ENCODE measurements at places on chromosomes 3 and 15.

DNA sequence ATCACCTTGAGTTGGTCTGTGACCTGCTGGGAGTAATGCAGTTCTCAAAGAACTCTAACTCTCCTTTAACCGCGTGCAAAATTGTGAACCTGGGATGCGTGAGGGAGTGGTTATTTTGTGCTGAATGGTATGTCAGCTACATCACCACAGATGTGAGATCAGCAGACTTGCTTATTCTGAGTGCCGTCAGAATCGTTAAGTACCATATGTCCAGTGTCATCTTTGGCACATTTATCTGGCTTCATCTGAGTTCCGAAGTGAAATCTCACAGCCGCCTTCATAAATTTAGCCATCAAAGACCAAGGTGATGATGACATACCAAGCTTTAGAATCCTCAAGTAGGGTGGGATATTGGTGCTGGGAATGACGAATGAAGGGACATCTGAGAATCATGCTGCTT is 347.2 kb upstream of the TPRG1 start:
- no peak for DNase-seq

DNA sequence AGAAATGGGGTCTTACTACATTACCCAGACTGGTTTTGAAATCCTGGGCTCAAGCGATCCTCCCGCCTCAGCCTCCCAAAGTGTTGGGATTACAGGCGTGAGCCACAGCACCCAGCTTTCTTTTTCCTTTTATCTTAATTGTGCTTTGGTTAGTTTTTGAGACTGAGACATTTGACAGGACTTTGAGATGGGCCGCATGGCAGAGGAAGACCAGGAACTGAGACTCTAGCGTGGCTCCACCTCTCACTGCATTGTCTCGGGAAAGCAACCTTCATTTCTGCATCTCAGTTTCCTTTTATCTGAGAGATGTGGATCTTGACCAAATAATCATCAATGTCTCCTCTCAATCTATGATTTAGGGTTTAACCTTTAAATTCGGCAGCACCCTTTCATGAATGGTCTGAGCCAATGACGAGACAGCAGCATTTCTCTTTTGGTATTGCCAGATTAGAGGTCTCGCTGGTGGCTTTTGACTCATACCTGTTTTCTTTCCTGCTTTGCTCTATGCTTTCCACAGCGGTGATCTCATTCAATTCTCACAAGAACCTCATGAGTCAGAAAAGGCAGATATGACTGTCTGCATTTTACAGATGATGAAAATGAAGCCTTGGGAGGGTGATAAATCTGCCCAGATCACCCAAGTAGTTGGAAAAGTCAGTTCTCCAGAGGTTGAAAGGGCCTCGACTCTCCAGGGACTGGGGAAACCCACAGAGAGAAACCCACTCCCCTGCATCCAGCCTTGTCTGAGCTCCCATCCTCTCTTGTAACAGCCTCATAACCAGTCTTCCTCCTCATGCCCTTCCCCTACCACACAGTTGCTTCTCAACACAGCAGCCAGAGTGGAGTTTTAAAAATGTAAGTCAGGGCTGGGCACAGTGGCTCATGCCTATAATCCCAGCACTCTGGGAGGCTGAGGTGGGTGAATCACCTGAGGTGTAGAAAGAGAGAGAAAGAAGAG is 84.8 kb upstream of the FOXB1 start:
- DNase-seq: no peak

GRCh38 chr3:14274999-14275961 is 96.7 kb downstream of the LSM3 start:
- DNase-seq: peak; percentile 69

DNA sequence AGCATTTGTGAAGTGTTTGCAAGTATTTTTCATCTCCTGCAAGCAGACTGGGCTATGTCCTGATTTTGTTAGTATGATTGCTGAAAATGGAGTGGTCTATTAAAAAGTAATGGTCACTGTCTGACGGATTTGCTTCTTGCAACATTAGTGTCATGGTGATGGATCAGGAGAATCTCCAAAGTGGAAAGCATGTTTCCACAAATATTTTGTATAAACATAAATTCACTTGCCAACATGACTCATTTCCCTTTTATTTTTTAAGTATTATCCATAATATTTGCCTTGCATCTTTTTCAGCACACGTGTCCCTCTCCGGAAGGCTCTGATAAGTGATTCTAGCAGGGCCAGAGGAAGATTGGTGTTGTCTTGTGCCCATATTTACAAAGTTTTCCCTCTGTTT is 27.4 kb upstream of the CACNA2D3 start:
- no peak for DNase-seq

GRCh38 chr15:77032052-77032646 is 37.2 kb downstream of the PSTPIP1 start:
- DNase-seq: peak; percentile 48

- DNase-seq: no peak
Measured at GRCh38 chr15:52800828-52801747, 11.0 kb upstream of the ONECUT1 start.

DNA sequence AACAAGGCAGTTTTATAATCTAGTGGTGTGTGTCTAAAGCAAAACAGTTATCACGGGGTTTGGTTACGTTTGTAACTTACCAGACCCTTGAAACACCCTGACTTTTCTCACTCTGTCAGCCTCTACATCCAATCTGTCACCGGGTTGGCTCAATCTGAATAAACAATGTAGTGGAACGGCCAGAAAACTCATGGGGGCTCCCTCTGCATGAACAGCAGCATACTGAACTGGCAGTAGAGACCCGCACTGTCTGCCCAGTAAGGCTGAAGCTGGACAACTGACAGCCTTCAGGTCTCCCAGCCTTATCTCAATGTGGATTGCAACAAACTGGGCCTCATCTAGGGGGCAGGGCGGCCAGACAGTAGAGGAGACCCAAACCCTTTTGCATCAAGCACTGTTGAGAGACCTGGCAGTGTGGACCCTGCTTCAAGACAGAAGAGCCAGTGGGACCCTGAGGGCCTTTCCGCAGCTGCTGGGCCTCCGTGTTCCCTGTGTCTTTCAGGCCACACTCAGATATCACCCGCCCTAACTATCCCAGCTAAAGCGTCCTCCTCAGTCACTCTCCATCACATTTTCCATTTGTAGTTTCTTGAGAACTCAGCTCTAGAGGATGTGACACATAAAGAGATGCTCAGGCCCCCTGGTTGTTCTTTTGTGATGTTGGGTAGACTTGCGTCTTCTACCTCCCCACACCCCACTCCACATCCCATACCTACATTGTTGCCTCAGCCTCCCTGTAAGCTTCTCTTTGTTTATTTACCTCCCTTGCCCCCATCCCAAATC is 181.2 kb upstream of the NR2E3 start:
- DNase-seq: no peak

DNA sequence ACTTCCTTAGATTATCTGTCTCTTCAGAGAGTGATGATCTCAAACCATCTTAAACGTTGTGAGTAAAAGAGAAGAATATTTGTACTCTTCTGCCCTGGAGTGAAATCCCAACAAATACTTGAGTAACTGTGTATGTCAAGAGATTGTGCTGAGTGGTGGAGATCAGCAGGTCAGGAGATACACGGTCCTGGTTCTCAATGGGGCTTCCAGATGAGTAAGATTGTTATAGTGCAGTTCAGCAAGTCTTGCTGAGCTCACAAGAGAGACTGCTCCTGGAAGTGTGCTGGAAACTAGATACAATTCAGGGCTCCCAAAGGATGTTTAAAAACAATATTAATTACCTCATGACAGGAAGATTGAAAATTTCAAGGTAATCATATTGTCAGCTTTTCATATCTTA is 184.3 kb downstream of the AKAP13 start:
- no peak for DNase-seq

DNA sequence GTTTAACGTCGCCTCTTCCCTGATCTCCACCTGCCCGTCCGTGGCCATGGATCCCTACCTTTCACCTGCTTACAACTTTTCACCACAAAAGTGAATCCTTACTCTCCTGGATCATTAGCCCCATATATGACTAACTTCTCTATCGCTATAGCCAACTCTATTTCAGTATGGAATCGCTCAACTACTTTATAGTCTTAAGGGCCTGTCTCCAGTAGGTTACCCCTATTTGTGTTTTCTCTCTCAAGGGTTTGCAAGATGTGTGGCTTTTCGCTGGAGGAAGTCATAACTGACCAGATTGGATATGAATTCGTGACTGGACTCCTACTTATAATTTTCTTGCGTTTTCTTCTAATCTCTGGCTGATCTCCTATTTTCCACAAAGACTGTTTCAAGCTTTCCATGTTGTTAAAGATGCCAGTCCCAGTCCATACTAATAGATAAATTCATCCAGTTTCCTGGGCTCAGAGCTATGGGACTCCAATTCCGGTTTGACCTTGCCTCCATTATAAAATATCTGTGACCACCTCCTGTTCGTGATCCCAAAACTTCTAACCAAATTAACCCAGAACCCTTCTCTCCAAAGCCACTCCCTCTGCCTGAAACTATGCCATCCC is 1.3 kb upstream of the STAG1 start:
- DNase-seq: no peak

DNA sequence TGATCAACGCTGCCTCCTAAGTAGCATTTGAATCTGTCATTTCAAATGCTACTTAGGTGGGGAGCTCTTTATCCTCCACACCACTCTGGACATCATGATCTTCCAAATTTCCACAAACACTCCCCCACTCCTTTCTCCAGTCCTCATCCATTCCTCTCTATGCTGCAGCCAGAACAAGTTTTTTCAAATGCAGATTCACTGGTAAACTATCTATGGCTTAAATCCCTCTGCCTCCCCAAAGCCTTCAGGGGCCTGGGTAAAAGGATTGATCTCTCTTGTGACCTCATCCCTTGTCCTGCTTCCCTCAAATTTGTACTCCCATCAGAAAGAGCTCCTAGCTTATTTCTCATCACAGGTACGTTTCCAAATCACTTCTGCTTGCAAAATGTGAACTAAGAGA is 1.3 kb upstream of the AEN start:
- DNase-seq: peak; percentile 19

DNA sequence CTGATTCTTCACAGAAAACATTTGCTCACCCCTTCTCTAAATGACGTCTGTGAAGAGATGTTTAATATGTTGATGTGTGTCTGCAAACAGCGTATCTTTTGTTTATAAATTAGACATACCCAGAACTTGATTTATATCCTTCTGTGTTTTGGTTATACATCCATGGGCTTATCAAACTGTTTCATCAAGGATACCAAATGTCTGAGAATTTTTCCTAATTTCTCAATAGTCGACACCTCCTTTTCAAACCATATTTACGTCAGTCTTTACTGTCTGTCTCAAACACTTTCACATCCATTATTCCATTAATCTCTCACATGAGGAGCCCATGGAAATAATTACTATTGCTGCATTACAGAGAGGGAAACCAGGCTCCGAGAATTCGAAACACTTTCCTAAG is 85.4 kb downstream of the FGF12 start:
- no peak for DNase-seq

- DNase-seq: no peak
Measured at GRCh38 chr3:113663324-113663750, 33.1 kb downstream of the USF3 start.

DNA sequence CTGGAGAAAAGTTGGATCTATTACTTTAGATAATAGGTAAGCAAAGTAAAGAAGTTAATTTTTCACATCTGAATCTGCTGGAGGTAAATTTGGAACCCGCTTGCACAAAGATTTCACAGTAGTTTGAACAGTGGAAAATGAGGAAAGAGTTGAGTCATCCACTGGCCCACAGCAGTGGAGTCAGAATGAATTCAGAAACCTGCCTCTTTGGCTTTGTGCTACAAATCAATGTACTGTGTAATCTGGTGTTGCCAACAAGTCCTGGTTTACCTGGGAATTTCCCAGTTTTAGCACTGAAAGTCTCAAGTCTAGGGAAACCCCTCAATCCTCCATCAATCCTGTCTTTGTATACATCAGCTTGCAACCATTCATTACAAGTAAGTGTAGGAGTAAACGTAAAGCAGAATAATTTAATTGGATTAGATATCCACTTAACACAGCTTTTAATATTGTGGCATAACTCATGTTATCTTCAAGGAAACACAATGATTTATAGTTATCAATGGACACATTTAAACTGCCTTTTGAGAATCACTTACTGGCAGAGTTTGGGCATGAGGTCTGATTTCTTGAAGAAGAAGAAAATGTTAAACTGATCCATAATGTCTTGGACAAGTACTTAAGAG is 100.6 kb downstream of the DCLK3 start:
- no peak for DNase-seq

- no peak for DNase-seq
Measured at GRCh38 chr3:129656659-129657247, 50.3 kb upstream of the PLXND1 start.

DNA sequence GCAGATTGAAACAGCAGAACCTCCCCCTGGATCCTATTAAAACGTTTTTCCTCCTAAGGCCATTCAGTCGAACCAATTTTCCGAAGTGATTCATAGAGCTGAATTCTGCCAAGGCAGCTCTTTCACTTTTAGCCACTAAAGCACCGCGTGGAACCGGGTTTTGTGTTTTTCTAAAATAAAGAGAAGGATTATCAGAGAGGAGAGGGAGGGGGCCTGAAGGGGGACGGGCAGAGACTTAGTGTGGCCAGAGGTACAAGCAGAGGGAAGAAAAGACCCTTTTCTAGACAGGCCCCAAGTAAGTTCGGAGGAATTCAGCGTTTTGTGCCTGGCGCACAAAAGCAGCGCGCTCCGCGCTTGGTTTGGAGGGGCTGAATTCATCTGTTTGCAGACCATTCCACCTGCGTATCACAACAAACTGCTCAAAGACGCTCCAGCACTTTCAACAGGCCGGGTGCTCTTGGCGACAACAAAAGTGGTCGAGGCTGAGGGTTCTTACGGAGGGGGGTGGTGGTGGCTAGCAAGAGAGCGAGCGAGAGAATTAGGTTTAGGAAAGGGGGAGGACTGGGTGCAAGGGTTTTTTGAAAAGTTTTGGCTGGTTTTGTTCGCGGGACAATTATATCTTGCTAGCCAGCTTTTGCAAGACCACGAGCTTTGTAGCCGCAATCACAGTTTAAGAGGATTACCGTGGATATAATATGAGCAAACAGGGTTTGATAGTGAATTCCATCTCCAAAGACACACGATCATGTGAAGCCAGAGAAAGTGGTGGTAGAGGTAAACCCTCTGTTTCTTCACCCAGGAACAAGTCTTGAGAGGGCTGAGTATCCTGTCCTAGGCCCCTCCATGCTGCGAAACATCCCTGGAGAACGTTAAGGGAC is 1.2 kb upstream of the FEZF2 start:
- no peak for DNase-seq

DNA sequence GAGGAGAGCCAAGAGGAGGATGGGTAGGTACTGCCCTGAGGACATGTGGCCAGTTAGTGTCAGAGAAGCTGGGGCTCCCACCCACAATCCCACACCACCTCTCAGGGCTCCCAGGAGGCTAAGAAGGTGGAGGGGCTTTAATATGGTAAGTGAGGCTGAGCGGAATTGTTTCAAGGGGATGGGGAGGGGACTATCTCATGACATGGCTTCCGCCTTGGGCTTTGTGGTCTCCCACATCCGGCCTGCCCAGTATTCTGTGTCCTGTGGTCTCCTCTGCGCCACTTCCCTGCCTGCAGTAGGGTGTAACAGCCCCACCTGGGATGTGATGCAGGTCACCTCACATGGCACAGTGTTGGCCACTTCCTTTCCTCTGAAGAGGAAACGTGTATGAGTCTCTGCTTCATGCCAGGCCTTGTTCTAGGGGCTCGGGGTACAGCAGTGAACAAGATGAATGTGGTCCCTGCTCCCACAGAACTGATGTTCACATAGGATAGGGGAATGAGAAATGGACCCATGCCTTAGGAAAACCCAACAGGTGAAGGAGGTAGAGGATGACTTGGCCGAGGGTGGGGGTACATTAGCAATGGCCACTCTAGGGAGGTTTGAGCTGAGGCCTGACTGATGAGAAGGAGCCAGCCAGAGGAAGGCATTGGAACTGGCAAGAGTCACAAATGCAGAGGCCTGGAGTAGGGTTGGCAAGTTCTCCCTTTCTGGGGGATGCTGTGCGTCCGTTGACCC is 3.2 kb downstream of the NEIL1 start:
- peak; percentile 47 for DNase-seq

Measured in islet precursor cell (in vitro differentiated cells).